NCI-H1417 (cell line): ENCODE measurements at places on chromosomes 3 and 15.

DNA sequence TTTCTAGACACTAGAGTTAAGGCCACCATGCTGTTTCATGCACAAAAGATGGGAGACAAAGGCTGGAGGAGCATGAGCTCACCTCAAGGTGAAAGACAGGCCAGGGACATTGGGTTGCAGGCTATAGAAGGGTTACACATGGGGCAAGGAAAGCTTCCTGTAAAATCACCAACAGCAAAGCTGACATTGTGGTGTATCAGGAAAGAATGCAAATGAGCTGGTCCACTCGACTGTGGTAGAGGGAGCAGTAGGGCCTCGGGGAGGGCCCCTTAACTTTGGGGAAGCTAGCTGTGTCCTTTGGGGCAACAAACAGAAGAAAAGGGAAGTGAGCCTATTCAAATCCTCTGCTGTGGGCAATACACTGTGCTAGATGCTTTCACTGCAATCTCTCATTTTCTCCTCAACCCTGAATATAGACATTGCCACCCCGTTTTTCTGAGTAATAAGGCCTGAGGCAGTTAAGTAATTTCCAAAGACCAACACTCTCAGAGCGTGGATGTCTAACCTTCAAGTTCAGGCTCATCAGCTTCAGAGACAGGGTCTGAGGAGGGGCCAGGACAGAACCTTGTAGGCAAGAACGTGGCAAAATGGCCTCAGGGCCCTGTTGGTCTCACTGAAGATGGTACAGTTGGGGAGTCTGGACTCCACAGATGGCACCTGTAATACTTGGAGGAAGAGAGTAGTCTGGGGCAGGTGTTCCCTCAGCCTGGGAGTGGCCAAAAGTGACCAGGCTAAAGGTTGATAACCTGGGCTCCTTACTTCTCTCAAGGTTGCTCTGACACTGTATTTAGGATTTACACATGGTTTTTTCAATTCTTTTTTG, 24.1 kb downstream of the CX3CR1 start:
- DNase-seq = no peak

GRCh38 chr15:94026458-94027304, 204.7 kb upstream of the MCTP2 start:
- no peak for DNase-seq

GRCh38 chr3:149134575-149134974, 5.1 kb downstream of the HPS3 start:
- no peak for DNase-seq

GRCh38 chr3:167116120-167116922, 263.8 kb downstream of the ZBBX start:
- no peak for DNase-seq

DNA sequence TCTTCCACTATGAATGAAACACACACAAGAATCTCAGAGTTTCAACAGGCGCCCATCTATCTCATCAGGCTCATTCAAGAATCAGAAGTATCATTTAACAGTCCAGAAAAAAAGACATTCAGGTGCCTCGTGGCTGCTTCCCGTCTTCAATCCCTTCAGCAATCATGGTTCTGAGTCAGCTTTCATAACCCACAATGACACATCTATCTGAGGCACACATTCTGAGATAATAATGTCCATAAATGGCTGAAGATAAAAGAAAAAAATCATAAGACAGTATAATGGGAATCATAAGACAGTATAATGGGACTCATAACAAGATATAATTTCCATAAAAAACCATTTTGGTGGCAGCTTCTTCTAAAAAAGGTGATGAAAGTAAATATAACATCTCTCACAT, 52.4 kb downstream of the TNIK start:
- DNase-seq = no peak

DNA sequence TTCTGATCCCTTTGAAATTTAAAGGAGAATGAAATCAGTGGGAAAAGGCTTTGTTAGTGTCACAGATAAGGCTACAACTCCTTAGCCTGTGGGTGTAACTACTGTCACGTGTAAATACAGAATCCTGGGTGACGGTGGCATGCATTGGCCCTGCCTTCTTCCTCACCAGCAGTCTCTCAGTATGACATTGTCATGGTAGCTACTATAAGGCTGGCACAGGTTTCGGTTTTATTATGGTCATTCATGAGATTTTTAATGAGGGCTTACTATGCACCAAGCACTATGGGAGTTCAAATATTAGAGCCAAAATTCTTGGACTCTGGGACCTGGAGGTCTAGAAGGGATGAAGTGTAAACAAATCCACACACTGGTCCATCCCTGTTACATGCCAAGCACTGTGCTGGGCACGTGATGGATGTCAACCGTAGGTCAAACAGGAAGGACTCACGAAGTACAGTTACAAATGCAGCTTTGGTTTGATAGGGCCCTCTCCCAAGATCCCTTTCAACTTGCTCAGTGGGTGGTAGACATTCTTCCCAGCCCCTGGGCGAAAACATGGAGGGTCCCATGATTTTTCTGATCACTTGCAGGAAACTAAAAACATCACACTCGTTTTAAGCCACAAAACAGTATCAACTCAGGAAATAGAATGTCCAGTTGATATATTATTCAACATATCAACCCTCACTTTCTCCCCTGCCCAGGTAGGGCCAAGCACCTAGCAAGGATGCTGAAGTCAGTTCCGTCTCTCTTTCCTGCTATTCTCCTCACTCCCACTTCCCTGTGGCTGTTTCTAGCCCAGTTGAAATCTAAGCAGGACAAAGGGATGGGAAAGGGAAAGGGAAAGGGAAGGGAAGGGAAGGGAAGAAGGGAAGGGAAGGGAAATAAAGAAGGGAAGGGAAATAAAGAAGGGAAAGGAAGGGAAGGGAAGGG, 25.3 kb downstream of the BFSP2 start:
- no peak for DNase-seq

- DNase-seq = peak; percentile 98
These were observed 6.9 kb upstream of the FOXB1 start for GRCh38 chr15:59997070-59997701.

GRCh38 chr3:188745031-188745430, 426.7 kb upstream of the TPRG1 start:
- DNase-seq = no peak
